GM12864 (cell line): ENCODE measurements at places on chromosomes 3 and 15.

DNA sequence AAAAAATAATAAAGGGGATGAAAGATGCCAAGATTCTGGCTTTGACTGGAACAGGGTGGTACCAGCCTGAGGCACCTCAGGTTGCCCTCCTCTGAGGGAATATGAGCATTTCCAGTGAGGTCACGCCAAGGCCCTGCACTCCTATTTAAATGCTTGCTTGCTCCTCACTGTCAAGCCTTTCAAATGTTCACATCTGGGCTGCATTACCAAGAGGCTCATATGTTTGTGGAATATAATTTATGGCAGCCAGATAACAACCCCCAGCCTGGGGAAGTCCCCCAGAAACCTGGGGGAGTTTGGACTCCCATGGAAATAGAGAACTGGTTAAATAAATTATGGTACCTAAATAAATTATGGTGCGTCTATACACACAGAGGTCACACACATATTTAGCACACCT, 88.4 kb downstream of the FRMD4B start:
- no peak for DNase-seq

DNA sequence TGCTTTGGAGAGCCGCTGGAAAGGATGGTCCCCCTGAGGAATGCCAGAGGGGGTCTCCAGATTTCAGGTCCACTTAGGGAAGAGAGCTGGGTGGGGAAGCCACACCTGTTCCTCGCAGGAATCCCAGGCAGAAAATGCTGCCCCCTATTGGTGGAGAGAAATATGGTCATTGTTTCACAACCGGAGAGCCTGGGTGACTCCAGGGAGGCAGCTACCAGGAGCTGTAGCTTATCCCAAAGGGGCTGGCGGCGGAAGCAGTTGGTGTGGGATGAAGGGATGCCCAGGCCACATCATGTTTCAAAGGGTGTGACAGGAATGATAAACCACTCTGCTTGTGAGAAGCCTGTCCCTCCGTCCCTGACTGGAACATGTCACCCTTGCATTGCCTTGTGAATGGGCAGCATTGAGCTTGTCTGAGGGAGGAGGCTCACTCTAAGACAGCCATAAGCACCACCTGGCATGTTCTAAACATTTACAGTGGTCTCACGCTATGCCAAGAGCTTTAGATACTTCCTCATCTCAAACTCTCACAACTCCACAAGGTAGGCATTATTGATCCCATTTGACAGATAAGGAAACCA, 34.5 kb downstream of the POMGNT2 start:
- no peak for DNase-seq

DNA sequence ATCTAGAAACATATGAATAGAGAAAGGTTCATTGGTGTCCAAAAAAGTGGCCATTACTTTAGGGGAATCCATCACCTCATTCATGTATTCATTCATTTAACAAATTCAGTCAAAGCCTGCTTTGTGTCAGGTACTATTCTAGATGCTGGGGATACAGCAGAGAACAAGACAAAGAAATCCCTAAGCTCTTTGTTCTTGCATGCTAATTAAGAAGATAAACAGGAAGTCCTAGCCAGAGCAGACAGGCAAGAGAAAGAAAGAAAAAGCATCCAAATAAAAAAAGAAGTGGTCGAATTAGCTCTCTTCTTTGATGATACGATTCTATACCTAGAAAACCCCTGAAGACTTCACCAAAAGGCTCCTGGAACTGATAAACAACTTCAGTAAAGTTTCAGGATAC, 12.4 kb upstream of the ZMAT3 start:
- no peak for DNase-seq

DNA sequence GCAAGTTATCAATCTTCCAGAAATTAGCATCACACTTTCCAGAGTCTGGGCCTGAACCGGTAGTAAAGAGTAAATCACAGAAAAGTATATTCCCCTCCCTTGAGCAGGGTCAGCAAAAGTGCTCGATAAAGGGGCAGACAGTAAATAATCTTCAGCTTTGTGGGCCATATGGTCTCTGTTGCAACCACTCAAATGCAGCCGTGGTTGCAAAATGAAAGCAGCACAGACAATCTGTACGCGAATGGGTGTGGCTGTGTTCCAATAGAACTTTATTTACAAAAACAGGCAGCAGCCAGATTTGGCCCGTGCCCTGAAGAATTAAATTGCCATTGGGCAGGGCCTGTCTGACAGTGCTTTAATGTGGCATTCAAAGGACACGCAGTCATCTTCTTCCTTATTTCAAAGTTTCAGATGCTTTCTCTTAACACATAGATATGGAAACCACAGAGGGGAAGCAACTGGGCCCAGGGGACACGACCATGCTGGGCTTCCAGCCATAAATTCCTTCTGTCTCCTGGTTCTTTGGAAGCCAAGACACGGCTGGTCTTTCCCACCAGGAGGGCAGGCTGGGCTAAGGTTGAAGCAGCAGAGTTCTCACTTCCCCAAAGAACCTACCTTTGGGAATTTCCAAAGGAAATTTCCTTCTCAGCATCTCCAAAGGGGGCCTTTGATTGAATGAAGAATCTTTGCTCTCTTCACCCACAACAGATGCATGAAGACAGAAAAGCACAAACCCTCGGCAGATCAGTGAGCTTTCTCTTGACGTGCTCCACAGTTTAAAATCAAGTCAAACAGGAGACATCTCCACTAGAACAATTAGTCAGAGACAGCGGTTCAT, 489.8 kb upstream of the PROK2 start:
- no peak for DNase-seq

GRCh38 chr15:48798319-48798718, 12.6 kb downstream of the CEP152 start:
- no peak for DNase-seq
